ENCODE measurements at places on chromosomes 2 and 18. TPM values are rescaled to one million over a fixed set of nuclear protein-coding genes. Genes with fewer than 3 reads are reported as not detected.

PPP1R1C gene
- 3.5 TPM for polyA plus RNA-seq

C1QL2 gene
- not detected for polyA plus RNA-seq

IL1F10 gene
- polyA plus RNA-seq = not detected

DNMT3A gene
- polyA plus RNA-seq = 101 TPM

CNGA3 gene
- polyA plus RNA-seq = not detected

IL37 gene
- not detected for polyA plus RNA-seq

SGO2 gene
- polyA plus RNA-seq = 13.4 TPM

SCN2A gene
- 2.6 TPM for polyA plus RNA-seq

FBXO48 gene
- 1.5 TPM for polyA plus RNA-seq

IMMT gene
- polyA plus RNA-seq = 105 TPM

GAL3ST2 gene
- 0.69 TPM for polyA plus RNA-seq

CHST10 gene
- polyA plus RNA-seq = 20.4 TPM

ADD2 gene
- polyA plus RNA-seq = 6.3 TPM

GRCh38 chr2:29063646-29064345 is 10.5 kb downstream of the PCARE start:
- DNase-seq = no peak

DNA sequence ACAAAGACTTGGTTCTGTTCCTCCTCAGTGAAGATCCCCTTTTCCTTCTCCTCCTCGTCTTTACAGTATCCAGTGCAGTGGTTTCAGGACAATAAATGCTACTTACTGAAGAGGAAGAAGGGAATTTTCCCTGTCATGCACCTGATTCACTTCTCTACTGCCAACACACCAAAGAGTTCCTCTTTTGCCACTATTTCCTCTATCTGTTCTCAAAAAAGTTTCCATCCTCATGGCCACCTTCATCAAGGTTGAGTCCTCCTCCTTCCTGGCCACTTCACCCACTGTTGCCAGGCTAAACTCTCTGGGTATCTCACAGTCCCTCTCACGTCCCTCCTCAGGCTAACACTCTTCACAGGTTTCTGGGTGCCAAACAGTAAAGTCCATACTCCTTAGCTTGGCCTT is 41.7 kb downstream of the PLEKHM3 start:
- no peak for DNase-seq

- no peak for DNase-seq
Observed at GRCh38 chr18:44564922-44565321, 115.8 kb upstream of the SETBP1 start.

- DNase-seq = peak; percentile 20
Observed at GRCh38 chr18:31102025-31102684, at the start of gene DSC2. TSS of gene DSC2 (minus strand) at chr18:31102421. CDS start at chr18:31101971, 450 bp downstream.

DNA sequence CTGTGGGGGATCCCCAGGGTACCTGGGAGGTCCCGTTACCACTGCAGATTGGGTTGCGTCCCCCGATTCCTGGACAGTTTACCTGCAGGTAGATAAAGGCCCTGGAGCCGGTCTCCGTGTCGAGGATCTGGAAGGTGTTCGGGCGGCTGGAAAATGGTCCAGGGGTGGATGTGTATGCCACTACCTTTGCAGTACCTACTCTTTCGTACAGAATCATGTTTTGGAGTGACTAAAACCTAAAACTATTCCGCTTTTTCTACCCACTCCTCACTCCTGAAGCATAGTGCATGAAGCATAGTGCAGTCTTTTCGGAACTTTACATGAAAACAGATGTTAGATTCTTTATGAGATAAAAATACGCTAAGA is 418 bp downstream of the WDR75 start:
- peak; percentile 16 for DNase-seq

GRCh38 chr2:219457784-219458369 is 23.2 kb downstream of the SPEG start:
- DNase-seq = no peak

DNA sequence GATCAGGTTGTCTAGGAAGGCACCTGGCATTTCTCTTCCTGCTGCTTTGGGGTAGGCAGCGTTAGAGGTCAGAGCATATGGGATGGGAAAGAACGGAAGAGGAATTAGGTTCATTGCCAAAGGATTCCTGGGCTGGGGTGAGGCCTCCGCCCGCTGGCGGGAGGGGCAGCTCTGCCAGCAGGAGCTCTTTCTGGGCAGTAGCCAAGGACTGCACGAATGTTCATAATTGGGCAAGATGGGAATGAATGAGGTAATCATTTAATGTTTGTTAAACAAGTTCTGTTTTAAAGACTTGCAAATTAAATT is 253.9 kb downstream of the AGAP1 start:
- DNase-seq = no peak

- DNase-seq = no peak
Observed at GRCh38 chr18:59691996-59692395, 5.2 kb downstream of the CCBE1 start.

- DNase-seq = no peak
Observed at GRCh38 chr18:49112031-49112430, 161.3 kb upstream of the SMAD7 start.

GRCh38 chr18:24421831-24422230 is 4.6 kb upstream of the IMPACT start:
- DNase-seq = no peak

DNA sequence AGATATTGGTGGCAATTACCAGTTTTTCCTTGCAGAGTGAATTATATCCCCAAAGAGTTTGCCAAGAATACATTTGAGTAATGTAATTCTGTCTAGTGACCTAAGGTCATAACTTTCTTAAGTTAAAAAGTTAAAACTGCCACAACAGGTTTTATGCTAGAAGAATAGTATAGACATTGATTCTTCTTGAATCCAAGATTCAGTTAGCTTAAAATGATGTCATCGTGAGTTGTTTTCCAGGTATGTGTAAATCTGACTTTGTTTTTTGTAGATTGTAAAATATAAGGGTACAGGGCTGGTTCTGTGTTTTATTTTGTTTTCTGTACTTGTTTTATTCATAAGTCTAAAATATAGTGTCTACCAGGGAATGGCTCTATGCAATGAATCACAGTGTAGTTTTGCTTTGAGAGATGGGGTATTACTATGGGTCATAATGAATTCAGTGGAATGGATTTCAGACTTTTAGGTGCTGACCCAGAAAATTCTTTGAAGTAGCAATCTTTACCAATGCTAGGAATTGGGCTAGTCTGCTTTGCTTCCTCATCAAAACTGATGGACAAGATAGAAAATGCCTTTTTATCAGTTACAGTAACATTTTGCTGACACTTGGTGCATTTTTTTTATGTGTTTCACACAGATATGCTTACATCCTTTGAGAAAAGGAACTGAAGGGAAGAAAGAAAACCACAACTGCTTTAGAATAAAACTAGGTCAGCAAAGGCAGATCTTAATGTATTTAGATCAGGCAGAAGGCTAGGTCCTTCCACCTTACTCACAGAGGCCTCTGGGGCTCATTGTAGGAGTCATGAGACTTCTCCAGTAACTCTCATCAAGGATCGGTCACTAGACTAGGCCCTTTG is 20.8 kb upstream of the MGAT5 start:
- no peak for DNase-seq

GRCh38 chr2:140998017-140998416 is 1132.8 kb downstream of the LRP1B start:
- no peak for DNase-seq

GRCh38 chr18:63402246-63403162 is 19.8 kb downstream of the VPS4B start:
- DNase-seq = no peak

- no peak for DNase-seq
Observed at GRCh38 chr2:138601458-138602165, 100.0 kb downstream of the SPOPL start.

DNA sequence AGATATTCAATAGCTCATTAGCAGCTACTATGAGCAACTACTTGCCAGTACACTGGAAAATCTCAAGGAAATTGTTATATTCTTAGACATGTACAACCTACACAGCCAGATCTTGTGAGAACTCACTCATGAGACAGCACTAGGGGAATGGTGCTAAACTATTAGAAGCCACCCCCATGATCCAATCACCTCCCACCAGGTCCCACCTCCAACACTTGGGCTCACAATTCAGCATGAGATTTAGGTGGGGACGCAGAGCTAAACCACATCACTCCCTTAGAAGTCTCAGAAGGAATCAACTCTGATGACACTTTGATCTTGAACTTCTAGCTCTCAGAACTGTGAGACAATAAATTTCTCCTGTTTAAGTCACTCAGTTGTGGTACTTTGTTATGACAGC is 418.3 kb upstream of the SPHKAP start:
- no peak for DNase-seq

- no peak for DNase-seq
Observed at GRCh38 chr2:72048881-72049477, 98.7 kb downstream of the CYP26B1 start.

GRCh38 chr2:236799391-236800026 is 229.9 kb downstream of the ACKR3 start:
- no peak for DNase-seq

DNA sequence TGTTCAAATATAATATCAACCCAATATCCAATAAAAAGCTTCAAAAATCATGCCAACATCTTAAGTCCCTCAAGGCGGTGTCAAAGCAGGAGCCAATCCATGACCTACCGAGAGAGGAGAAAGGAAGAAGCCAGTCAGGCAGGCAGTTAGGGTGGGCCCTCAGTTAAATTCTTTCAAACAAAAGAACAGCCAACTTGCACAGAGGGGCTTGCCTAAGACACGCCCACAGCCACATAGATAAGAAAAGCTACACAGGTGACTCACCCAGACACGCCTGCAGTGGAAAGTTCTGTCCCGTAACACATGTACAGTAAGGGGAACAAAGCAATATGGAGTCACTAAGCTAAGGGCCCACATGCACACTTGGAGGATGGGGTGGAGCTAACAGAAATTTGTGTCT is 61.3 kb downstream of the SP110 start:
- DNase-seq = no peak

- DNase-seq = no peak
Observed at GRCh38 chr2:231795525-231796327, 9.5 kb downstream of the COPS7B start.

GRCh38 chr2:128619471-128620325 is 301.0 kb upstream of the HS6ST1 start:
- no peak for DNase-seq

GRCh38 chr2:182933629-182934028 is 67.2 kb upstream of the FRZB start:
- DNase-seq = no peak

DNA sequence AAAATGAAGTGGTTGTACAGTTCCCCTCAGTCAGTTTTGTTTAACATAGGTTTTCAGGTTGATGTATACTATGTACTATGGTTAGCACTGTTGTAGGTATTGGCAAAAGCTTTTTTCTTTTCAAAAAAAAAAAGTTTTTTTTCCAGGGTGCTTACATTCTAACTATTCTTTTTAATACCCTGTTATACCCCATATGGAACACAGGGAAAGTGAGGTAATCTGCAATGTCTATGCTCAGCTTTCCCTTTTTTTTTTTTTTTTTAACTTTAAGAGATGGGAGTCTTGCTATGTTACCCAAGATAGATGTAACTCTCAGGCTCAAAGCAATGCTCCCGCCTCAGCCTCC is 590 bp upstream of the CCDC138 start:
- no peak for DNase-seq

- no peak for DNase-seq
Observed at GRCh38 chr2:23268467-23269263, 116.3 kb upstream of the KLHL29 start.

GRCh38 chr18:45962461-45962860 is 4.7 kb downstream of the EPG5 start:
- no peak for DNase-seq

DNA sequence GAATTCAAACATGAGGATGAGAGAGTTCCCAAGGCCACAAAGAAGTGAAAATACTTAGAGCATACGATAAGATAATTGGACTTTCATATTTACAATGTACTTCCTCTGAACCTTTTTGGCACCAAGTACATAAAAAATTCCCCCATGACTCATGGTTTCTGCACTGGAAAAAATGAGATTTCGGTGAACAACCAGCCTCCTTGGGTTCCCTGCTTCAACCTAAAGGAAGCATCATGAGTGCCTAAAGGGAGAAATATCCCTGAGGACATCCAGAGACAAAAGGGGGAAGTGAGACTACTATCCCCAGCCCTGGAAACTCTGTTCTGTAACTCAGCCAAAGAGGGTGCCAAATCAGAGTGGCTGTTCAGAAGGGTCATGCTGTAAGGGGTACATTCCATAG is 562.7 kb upstream of the SLC39A10 start:
- DNase-seq = no peak

DNA sequence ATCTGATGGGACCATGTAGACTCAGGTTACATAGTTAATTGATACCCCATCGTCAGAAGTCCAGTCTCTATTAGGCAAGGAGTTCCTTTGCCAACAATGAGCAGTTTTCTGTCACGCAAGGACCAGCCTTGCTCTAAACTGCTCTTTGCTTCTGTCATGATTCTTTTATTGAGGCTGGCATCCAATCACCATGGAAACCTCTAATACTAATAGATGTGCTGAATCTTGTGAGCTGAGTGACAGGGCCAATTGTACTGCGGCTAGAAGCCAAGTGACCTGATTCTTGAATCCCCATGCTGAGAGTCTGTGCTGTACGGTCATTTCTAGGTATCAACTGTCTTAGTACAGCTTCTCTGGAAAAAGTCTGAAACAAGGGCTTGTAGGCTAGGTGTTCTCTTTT is 395.6 kb downstream of the RND3 start:
- DNase-seq = no peak

DNA sequence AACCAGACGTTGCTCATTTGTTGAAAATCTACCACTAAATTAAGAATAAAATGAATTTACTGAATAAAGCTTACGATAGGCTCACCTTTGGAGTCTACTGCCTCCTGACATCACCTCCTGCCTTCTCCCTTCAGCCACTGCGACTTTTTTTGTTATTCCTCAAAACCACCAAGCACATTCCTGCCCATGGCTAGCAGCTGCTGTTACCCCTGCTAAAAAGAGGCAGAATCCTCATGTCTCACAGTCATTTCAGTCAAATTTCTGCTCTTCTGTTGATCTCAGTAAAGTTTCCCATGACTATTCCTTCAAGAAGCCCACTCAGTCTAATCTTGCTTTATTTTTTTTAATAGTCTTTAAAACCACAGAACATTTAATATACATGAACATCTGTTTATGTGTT is 40.8 kb upstream of the ANKRD62 start:
- no peak for DNase-seq

- no peak for DNase-seq
Observed at GRCh38 chr2:37872192-37872750, 52.8 kb upstream of the RMDN2 start.

- no peak for DNase-seq
Observed at GRCh38 chr2:2056531-2056930, 274.5 kb downstream of the MYT1L start.
